Hematopoietic multipotent progenitor cell treated with erythropoietin and hydrocortisone succinate and interleukin-3 and kit ligand, for 4 days (in vitro differentiated cells): ENCODE measurements at places on chromosomes 13 and 19.

- no peak for DNase-seq
These were observed 17.2 kb upstream of the MRI1 start for GRCh38 chr19:13747098-13747453.

GRCh38 chr13:106533101-106533942, 2.1 kb downstream of the EFNB2 start:
- DNase-seq, result peak; percentile 73

DNA sequence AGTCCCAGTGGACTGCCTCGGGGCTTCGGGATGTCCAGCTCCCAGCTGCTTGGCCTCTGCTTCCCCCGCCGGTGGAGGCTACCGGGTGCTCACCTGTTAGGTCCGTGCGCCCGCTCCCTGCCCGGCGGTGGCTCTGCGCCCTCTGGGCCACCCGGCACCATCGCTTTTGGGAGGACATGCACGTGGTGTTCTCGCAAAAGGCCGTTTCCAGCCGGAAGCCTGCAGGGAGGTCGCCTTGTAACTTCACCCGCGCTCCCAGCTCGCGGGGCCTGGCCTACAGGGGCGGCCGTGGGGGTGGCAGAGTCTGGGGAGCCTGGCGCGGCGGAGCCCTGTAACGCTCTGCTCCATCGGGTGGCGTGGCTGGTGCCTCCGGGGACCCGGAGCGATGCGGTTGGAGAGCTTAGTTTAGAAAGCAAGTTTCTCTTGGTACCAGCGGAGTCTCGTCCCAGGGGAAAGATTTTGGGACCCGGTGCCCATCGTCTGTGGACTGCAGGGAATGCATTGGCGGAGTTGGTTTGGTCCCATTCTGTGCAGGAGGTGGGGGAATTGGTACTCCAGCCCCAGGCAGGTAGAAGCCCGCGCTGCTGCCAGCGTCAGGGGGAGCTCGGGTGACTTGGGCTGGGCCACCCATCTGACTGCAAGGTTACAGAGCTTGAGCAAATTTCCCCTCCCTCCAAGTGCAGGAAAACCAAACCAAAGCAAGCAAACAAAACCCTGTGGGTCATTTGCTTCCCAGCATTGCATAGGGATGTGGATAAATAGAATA, 673 bp downstream of the SPATA13 start:
- DNase-seq, result peak; percentile 66

GRCh38 chr13:67416047-67416925, 186.2 kb upstream of the PCDH9 start:
- DNase-seq, result peak; percentile 16

- no peak for DNase-seq
These were observed 223.5 kb upstream of the MAB21L1 start for GRCh38 chr13:35699825-35700510.
